NCI-H1436 (cell line): ENCODE measurements at places on chromosomes 11 and 22.

DNA sequence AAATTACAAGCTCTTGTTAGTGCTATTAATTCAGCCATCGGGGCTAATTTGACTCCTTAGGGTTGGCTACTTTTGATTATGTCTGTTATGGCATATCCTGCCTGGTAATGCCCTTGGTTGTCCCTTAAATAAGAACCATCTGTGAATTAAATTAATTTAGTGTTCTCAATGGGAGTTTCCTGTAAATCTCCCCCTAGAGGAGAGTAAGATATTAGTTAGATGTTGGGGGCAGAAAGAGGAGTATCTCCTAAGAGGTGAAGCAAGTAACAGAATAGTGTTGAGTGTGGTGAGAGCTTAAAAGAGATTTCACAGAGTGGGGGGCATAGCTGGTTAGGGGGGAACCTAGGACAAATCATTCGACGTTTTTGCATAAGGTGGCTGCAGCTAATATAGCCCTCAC lies 1126.9 kb downstream of the JRKL start:
- DNase-seq = no peak

- no peak for DNase-seq
These were observed 36.5 kb upstream of the DNAJB13 start for GRCh38 chr11:73914284-73914683.

GRCh38 chr22:44668190-44668885 lies 33.7 kb upstream of the PRR5 start:
- DNase-seq = peak; percentile 32

GRCh38 chr11:78535027-78535426 lies 39.6 kb downstream of the NARS2 start:
- no peak for DNase-seq
